Right lobe of liver (tissue), 6 donors: ENCODE measurements at places on chromosomes 12 and 14. TPM values are rescaled to one million over a fixed set of nuclear protein-coding genes. Genes with fewer than 3 reads are reported as not detected.

DNA sequence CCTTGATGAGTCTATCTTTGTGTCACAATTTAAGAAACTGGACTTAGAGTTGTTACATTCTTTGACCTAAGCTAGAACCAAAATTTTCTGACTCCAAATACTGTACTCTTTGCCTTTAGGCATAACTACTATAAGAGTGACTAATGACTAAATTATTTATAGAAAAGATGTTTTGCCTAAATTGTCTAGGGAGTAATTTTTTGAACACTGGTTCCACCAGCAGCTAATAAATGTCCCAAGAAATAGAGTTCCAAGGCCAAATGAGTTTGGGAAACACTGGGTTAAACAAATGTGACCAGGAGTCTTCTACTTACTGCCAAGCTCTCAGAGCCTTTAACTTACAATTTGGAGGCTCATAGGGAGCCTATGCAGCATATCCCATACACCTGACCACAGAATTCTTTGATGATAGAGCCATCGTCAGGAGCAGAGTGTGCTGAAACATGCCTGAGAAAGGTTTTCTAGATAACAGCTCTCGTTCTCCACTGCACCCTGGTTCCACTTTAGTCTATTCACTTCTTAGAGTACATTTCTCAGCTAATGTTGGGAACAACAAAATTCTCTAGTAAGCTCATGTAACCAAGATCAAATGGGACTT lies 215.9 kb upstream of the HMGA2 start:
- DNase-seq: no peak

The ZC3H10 gene
- 1.7 TPM for total RNA-seq

GRCh38 chr12:93317227-93317626 lies 60.5 kb upstream of the NUDT4 start:
- DNase-seq: no peak

GRCh38 chr12:30859226-30859625 lies 67.3 kb upstream of the TSPAN11 start:
- DNase-seq: no peak

- no peak for DNase-seq
These were observed 142.9 kb downstream of the NAV3 start for GRCh38 chr12:77973579-77973978.

- no peak for DNase-seq
These were observed 82.9 kb downstream of the FGD4 start for GRCh38 chr12:32482226-32482625.

DNA sequence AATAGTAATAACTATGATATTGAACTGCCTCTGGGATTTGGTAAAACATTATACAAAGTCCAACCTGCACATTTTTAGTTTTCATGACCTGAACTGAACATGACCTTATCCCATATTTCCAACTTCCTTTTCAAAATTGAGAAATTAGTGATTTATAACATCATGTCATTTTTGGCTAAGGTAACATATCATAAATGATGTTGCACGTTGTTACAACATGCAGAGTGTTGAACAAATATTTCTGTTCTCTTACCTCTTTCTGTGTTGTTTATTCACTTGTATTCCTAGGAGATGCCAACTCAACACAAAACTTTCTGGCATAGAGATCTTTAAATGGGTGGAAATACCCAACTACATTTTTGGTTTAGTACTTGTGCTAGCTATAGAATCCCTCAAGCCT lies 496.0 kb downstream of the SLC6A15 start:
- no peak for DNase-seq

GRCh38 chr12:16857456-16857923 lies 251.5 kb upstream of the LMO3 start:
- no peak for DNase-seq

- DNase-seq: no peak
These were observed 68.7 kb upstream of the MAP1LC3B2 start for GRCh38 chr12:116490471-116490870.

DNA sequence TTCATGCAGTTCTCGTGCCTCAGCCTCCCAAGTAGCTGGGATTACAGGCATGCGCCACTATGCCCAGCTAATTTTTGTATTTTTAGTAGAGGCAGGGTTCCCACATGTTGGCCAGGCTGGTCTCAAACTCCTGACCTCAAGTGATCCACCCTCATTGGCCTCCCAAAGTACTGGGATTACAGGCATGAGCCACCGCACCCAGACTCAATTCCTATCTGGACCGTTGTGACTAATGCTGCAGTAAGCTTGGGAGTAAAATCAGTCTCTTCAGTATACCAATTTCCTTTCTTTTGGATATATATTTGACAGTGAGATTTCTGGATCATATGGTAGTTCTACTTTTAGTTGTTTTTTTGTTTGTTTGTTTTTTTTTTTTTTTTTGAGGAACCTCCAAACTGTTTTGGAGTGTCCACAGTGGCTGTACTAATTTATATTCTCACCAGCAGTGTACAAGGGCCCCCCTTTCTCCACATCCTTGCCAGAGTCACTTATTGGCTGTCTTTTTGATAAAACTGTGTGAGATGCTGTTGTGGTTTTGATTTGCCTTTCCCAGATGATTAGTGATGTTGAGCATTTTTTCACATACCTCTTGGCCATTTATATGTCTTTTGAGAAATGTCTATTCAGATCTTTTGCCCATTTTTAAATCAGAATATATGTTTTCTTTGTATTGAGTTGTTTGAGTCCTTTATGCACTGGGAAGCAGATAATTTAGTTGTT lies 37.3 kb upstream of the EVL start:
- DNase-seq: no peak

The TAS2R7 gene
- not detected for total RNA-seq

GRCh38 chr12:63826006-63826585 lies 18.4 kb upstream of the SRGAP1 start:
- no peak for DNase-seq

- DNase-seq: no peak
These were observed 752.2 kb downstream of the FSCB start for GRCh38 chr14:43754838-43755237.

The CFAP73 gene
- not detected for total RNA-seq

- DNase-seq: no peak
These were observed 31.7 kb upstream of the APPL2 start for GRCh38 chr12:105267711-105268110.

DNA sequence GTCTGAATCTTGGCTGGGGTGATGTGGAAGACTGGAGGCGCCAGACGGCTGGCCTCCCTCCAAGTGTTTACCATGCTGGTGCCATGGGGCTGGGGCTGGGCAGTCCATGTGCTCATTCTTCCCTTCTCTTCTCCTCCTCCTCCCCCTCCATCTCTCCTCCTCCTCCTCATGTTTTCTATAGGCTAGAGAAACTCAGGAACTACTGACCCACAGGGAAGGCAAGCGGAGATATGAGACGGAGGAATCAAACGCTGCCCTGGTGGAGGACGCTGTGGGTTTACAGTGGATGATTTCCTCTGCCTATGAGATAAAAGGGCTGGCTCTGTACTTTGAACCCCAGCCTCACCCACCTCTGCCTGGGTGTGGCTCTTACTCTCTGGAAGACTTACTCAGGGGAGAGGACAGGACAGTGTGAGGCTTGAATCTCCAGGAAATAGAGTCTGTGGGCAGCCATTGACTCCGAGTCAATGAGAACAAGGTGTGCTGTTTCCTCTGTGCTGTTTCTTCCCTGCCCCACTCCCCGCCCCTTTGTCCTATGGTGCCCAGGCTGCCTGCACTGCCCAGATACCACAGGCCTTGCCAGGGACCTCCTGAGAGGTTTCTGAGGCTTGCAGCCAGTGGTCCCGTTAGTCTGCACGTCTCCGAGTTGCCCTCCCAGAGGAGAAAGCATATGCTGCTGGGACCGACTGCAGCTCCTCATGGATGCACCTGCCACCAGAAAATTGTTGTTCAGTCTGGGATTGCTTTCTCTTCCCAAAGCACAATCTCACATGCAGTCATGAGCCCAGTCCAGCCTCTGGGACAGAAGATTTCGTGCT lies 132.6 kb upstream of the ARHGAP5 start:
- DNase-seq: no peak

The BCL7A gene
- 4.9 TPM for total RNA-seq

The TAS2R13 gene
- 0.60 TPM for total RNA-seq

DNA sequence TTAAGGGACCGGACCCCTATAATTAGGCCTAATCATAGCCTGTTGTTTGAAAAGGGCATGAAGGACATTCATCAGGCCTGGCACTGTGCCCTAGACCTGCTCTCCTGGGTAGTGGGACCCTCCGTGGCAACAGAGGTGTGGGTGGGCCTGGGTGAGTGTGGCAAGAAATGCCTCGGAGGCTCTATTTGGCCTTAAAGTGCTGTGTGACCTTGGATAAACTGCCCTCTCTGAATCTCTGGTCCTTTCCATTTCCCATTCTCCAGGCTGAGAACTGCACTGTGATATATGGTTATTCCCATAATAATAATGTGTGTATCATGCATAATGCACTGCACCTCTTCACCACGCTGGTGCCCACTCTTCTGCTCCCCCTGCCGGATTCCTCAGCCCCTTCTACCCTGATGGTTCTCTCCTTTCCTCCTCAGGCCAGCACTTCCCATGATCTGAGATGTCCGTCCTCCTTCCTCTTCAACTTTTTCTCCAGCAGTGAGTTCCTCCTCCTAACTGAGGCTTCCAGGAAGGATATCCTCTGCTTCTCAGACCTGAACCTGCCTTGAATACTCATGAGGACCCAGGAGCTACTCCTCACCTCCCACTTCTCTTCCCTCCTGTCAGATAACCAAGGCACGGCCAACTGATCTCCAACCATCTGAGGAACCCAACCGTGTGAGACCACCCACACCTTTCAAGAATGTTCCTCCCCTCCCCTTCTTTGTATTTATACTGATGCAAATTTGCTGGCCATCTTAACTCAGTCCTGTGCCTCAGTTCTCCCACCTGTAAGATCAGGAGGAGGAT lies 111.0 kb upstream of the PZP start:
- DNase-seq: no peak

GRCh38 chr12:81692008-81692407 lies 67.1 kb downstream of the PPFIA2 start:
- DNase-seq: no peak

DNA sequence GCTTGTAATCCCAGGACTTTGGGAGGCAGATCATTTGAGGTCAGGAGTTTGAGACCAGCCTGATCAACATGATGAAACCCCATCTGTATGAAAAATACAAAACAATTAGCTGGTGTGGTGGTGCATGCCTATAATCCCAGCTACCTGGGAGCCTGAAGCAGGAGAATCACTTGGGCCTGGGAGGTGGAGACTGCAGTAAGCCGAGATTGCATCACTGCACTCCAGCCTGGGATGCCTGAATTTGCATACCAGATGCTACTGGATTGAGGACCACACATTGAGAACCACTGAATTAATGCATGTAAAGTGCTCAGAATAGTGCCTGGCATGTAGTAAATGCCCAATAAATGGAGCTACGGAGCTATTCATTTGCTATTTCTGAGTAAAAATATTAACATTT lies 14.9 kb upstream of the MYH7 start:
- no peak for DNase-seq

The SYT1 gene
- total RNA-seq: 0.82 TPM
